GM04503 (cell line): ENCODE measurements at places on chromosomes 1 and 21.

DNA sequence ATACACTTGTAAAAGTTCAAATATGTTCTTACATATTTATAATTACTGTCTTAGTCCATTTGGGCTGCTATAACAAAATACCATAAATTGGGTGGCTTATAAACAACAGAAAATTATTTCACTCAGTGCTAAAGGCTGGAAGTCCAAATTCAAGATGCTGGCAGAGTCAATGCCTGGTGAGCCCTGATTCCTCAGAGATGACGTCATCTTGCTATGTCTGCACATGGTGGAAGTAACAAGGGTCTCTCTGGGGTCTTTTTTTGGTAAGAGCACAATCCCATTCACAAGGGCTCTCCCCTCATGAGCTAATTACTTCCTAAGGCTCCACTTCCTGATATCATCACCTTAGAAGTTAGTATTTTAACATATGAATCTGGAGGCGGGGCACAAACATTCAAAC is 108.0 kb upstream of the DUSP10 start:
- no peak for DNase-seq

DNA sequence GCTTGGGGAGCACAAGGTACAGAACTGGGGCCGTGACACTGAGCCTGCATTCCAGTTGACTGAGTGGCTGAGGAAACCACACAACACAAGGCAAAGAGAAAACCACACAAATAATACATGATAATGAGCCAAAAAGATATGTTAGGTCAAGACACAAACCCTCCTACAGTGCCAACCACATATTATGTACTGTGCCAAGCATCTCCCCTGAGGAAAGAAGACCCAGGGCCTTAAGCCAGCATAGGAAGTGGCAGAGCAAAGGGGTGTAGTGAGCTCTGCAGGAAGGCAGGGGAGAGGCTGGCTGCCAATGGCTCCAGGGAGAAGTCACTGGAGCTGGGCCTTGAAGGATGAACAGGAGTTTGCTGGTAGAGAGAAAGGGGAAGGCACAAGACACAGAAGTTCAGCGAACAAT is 28.2 kb downstream of the CTNNBIP1 start:
- DNase-seq = peak; percentile 64

- DNase-seq = no peak
Measured at GRCh38 chr1:89047734-89048133, 17.3 kb downstream of the GBP1 start.

- DNase-seq = peak; percentile 88
Measured at GRCh38 chr1:234613128-234613875, 3.3 kb upstream of the IRF2BP2 start.

DNA sequence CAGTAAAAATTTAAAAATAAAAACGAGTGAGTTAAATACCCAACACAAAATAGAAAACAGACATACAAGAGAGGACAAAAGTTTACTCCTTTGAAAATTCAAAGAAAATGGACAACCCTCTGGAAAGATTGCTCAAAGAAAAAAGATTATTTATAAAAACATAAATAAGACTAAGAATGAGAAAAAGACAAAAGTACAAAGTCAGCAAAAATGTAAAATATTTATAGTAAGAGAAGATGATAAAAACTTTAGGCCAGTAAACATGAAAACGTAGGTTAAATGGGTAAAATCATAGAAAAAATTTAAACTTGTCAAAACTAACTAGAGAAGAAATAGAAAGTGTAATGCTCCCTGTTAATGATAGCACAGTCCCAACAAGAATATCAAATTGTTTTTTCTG is 31.9 kb upstream of the SLC45A1 start:
- no peak for DNase-seq

GRCh38 chr1:21531241-21531640 is 22.0 kb downstream of the ALPL start:
- no peak for DNase-seq

- DNase-seq = no peak
Measured at GRCh38 chr1:36709869-36710481, 227.3 kb upstream of the CSF3R start.

DNA sequence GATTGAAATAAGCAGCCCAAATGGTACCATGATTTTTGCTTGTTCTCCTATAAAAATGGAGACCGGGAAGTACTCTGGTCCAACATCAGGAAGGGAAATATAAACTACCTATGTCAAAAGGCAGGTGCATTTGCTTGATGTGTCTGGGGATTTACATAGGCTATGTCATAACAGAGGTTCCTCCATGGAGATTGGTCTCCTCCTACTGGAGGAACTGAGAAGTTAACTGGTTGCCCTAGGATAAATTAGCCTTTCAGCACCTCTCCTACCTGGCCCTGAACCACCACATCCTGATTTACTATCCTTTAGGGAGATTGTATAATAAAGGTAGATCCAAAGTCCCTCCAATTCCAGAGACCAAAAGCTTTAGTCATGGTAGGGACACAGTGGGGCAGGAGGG is 1109.3 kb upstream of the B3GALT2 start:
- DNase-seq = no peak
